ENCODE measurements at places on chromosomes 12 and 14. TPM values are rescaled to one million over a fixed set of nuclear protein-coding genes. Genes with fewer than 3 reads are reported as not detected.
A peak's percentile ranks its signal among the peaks of the same experiment; 100 is the strongest.

Gene REC8
- 105 TPM for total RNA-seq

Gene SLC17A8
- not detected for total RNA-seq

DNA sequence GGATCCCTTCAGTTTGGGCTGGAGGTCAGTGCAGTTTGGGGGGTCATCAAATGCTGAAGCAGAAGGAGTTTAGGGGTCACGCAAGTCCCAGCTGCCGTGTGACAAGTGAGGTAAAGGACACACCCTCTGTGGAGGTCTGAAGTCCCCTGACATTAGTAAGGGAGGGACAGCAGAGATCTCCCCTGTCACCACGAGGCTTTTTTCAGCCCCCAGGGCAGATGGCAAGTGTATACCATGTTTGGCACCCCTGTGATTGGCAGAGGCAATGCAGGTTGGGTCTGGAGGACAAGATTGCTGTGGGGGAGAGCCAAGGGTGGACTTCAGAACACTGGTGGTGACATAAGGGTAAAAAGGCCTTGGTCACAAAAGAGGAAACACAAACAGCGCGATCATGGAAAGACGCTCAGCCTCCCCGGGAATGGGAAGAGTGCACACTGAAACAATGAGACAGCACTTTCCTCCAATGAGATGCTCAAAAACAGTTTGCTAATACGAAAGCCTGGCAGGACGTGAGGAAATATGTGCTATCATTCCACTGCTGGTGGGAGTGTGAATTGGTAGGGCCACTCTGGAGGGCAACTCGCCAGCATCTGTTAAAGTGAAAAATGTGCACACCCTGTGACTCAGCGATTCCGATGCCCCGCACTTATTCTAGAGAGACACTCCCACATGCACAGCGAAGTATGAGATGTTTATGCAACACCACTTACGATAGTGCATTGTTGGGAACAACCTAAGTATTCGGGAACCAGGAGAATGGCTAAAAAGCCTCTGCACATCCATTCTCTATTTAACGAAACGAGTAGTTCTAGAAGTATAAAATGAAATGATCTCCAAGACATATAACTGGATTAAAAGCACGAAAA lies 14.4 kb upstream of the CD27 start:
- no peak for DNase-seq

- DNase-seq, result no peak
These were observed 10.6 kb downstream of the SERPINA5 start for GRCh38 chr14:94591871-94592270.

GRCh38 chr14:22553445-22553844 lies 35.6 kb downstream of the DAD1 start:
- DNase-seq, result no peak

GRCh38 chr14:55386037-55386808 lies 25.4 kb downstream of the ATG14 start:
- DNase-seq, result peak; percentile 56

- no peak for DNase-seq
These were observed 21.0 kb downstream of the KTN1 start for GRCh38 chr14:55600784-55601561.

GRCh38 chr12:21239866-21240265 lies 94.9 kb downstream of the SLCO1A2 start:
- DNase-seq, result no peak

DNA sequence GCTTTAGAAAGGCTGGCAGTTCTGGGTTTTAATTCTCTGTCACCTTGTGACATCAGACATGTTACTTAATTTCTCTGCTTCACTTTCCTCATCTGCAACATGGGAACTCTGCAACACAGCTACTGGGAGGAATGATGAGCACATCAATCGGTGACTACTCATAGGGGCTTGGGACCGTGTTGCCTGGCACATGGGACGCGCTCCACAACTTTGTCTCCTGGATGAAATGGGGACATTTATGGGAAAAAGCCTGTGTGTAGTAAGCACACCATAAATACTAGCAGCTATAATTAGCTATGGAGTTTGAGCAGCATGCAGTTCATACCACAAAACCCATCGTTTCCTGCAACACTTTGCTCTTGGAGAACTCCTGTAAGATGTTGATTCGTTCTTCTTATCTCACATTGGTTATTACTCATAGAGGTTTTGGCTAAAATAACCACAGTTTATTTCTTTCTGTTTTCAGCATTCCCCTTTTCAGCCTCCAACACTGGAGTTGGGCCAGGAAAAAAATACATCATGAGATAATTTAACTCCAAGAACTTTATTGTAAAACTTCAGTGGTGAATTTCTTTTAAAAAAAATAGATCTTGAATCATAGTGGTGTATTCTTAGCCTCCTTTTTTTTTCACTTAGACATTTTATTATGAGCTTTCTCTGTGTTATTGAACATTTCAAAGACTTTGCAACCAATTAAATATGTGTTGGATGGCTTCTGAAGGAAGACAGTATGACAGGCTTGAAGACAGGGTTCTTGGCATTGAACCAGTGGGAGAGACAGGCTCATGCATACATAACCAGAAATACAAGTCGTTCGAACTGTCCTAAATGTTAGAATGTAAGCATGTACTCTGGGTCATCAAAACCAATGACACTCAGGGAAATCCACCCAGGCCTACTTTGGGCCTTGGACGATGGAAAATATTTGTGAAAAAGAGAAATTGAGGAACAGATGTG lies 72.7 kb downstream of the RIN3 start:
- peak; percentile 46 for DNase-seq

GRCh38 chr12:7113389-7113871 lies 4.4 kb upstream of the C1RL start:
- DNase-seq, result peak; percentile 79

- no peak for DNase-seq
These were observed 393 bp upstream of the KLHL33 start for GRCh38 chr14:20436363-20436755.

- no peak for DNase-seq
These were observed 364.1 kb downstream of the EGLN3 start for GRCh38 chr14:33586806-33587205.
